Kidney epithelial cell (primary cell): ENCODE measurements at places on chromosomes 5 and 9.
A peak's percentile ranks its signal among the peaks of the same experiment; 100 is the strongest.

DNA sequence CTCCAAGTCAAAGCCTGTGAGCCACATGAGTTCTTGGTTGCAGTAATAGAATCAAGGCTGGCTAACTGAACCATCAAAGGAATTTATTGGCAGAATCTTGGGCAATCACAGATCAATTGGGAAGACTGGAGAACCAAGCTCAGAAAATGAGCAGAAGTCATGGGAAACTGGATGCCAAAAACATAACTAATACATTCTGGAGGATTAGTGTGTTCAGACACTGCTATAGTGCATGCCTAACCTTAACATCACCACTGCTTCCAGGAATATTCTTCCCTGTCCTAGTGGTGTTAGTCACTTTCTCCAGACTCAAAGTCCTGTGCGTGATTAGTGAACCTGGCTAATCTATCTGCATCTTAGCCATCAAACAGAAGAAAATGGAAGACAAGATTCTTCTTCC lies 843.7 kb downstream of the EFNA5 start:
- DNase-seq, result no peak

DNA sequence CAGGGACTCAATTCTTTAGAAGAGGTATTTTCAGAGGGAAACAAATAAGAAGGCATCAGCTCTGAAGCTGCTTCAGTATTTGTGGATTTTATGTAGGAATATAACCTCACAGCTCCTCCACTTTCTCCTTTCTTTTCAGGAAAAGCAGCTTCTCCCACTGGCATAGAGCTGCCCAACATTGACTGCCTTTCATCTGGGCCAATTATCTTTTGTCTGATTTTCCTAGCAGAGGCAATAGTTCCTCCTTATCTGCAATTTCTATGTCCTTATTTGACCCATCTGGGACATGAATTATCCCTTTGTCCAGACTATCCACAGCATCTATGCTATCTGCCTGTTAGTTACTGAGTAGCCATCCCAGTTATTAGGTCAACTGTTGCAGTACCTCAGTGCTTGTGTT lies 1671.2 kb upstream of the ACO1 start:
- DNase-seq, result no peak

DNA sequence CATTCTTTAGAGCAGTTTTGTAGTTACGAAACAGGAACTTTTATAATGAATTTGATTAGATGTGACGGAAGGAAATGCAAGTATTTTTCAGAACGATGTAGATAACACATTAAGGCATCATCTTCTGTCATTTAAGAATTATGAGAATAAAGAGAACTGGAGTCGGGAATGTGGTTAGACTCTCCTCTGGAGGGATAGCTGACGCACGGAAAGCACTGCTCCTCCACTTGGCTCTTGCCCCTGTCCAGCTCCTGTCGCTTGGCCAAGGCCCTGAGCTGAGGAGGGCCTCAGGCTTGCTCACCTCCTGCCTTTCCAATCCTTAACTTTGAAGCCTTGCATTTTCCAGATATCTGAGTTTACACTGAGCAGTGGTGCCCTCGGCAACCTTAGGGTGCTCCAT lies 60.5 kb downstream of the MAP1B start:
- no peak for DNase-seq

DNA sequence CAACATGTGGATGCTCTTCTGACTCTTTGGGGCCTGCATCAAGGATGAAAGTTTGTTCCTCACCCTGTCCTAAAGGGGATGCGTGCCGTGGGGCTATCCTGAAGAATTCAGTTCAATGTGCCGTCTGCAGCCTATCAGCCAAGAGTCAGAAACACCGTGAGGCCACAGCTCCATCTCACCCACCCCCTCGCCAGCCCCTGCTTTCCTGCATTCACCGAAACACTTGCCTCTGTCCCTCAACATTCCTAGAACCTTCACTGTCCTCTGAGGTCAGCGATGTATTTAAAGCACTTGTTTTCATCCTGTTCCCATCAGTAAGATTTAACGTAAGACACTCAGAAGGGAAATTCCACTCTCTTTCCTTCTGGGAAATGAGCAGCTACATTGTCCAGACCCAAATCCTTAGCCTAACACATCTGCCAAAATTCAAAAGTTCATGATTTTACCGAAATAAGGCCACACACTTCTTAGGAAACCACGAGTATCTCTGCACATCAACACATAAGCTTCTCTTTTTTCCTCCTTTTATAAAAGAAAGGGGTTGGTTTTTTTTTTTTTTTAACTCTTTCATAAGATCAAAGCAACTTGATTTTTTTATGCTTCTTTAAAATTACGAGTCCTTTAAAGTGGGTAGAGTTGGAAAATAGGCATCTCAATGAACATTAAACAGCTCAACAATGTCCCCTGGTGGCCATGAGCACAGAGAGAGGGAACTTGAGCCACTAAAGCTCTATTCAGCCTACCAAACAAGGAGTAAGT lies 100.7 kb downstream of the SUSD1 start:
- peak; percentile 84 for DNase-seq

DNA sequence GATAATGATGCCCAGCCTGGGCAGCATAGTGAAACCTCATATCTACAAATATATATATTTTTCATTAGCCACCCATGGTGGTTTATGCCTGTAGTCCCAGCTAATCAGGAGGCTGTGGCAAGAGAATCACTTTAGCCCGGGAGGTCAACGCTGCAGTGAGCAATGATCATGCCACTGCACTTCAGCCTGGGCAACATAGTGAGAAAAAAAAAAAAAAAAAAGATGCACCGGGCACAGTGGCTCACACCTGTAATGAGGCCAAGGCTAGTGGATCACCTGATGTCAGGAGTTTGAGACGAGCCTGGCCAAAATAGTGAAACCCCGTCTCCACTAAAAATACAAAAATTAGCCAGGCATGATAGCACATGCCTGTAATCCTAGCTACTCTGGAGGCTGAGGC lies 50.2 kb upstream of the ADRA1B start:
- DNase-seq, result no peak

- DNase-seq, result no peak
These were observed 46.6 kb downstream of the PALM2AKAP2 start for GRCh38 chr9:109826559-109826958.

DNA sequence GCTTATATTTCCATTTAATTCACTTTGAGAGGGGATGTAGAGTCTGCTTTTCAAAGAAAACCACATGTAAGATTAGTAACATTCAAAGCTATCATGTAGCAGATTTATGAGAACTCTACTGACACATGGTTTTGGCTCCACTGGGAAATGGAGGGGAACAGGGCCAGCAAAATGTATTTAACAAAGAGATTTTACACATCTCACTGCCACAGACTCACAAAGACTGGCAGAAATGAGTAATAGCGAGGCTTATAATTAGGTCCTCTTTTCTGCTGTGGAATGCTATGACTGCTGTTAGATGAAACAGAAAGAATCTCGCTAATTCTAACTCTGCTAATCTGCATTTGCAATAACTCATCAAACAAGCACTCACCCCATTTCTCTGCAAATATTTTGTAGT lies 4.5 kb downstream of the DAP start:
- no peak for DNase-seq

DNA sequence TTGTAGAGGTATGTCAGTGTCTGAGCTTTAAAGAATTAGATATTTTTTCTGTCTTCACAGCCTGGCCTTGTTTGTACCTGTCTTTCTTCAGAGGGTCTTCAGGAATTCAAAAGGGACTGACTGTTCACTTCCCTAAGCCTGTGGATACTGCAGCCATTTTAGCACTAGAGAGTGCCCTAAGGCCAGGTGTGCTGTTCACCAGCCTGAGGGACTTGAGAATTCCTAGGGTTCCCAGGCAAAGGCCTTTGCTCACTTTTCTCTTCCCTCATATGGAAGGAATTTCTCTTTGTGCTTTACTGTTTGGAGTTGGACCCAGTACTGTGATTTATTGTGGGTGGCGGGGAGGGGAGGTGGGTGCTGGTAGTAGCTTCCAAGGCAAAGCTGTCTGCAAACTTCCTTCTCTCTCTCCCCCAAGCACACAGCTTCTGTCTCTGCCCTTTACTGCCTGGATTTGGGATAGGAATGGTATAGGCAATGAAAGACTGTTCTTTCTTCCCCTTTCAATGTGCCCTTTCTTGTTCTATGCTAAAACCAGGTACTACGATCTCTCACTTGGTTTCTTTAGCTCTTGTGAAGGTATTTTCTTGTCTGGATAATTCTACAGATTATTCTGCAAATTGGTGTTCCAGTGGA lies 9.7 kb upstream of the LRRC70 start:
- DNase-seq, result no peak

- DNase-seq, result no peak
These were observed 28.1 kb upstream of the SH3PXD2B start for GRCh38 chr5:172482156-172483020.

- no peak for DNase-seq
These were observed at the start of gene DYNC2I2 for GRCh38 chr9:128656416-128657343. DYNC2I2 (minus strand) TSS chr9:128656847; CDS start chr9:128656726, 121 bp downstream.

- no peak for DNase-seq
These were observed 89.6 kb downstream of the SFXN1 start for GRCh38 chr5:175567954-175568353.
